Lower lobe of right lung (tissue), 2 donors: ENCODE measurements at places on chromosomes 12 and 14.

- H3K36me3 ChIP-seq, result no peaks in the 10 kb centered on the region
- H3K27ac ChIP-seq, result no peak overlapping the region
- no peaks in the 10 kb centered on the region for H3K4me1 ChIP-seq
- peaks cover 19% of the 10 kb centered on the region for H3K27me3 ChIP-seq
- DNase-seq, result no peak
- H3K4me3 ChIP-seq, result no peak overlapping the region
These were observed 47.2 kb downstream of the RPH3A start for GRCh38 chr12:112838731-112839130.

DNA sequence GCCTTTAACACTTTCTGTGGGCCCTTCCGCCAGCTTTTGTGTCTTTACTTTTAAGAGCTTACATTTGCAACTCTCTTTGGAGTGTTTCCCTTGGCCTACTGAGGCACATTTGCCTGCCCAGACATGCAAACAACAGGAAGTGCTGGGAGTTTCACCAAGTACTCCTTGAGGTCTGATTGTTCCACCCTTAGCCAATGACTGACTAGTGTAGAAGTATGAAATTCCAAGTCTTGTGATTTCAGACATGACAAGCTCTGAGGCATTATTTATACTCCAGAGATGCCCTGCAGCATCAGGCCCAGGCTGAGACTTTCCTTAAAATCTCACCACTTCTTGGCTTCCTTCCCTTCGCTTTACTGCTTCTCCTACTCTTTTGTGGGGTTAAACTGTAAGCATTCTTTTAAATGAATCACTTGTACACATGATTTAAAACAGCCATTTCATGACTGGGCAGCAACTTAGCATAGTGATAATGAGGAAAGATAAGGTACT is 174.1 kb downstream of the SLC6A15 start:
- H3K27me3 ChIP-seq, result no peaks in the 10 kb centered on the region
- H3K27ac ChIP-seq, result no peak overlapping the region
- no peaks in the 10 kb centered on the region for H3K4me1 ChIP-seq
- H3K4me3 ChIP-seq, result no peak overlapping the region

DNA sequence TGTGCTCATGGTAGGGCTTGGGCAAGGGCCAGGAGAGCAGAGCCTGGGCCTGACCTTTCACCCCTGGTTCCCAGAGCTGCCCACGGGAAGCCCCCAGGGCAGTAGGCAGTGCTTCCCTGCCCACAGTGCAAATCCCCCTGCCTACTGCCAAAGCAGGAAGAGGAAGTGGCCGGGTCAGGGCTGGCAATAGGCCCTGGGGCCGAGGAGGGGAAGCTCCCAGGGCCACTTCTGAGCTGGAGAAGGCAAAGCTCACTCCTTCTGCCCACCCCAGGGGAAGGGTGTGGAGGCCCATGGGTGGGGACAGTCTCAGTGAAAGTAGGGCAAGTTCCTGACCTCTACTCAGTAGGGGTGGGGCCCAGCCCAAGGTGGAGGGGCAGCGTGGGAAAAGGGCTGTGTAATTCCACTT is 5.4 kb upstream of the NR4A1 start:
- H3K27me3 ChIP-seq, result no peaks in the 10 kb centered on the region
- no peak overlapping the region for H3K4me3 ChIP-seq
- DNase-seq, result peak; percentile 84
- no peaks in the 10 kb centered on the region for H3K36me3 ChIP-seq

GRCh38 chr14:21940887-21941856 is 267.6 kb upstream of the OR4E1 start:
- no peaks in the 10 kb centered on the region for H3K27me3 ChIP-seq
- no peak for DNase-seq
- H3K4me1 ChIP-seq, result no peaks in the 10 kb centered on the region
- H3K36me3 ChIP-seq, result no peaks in the 10 kb centered on the region

DNA sequence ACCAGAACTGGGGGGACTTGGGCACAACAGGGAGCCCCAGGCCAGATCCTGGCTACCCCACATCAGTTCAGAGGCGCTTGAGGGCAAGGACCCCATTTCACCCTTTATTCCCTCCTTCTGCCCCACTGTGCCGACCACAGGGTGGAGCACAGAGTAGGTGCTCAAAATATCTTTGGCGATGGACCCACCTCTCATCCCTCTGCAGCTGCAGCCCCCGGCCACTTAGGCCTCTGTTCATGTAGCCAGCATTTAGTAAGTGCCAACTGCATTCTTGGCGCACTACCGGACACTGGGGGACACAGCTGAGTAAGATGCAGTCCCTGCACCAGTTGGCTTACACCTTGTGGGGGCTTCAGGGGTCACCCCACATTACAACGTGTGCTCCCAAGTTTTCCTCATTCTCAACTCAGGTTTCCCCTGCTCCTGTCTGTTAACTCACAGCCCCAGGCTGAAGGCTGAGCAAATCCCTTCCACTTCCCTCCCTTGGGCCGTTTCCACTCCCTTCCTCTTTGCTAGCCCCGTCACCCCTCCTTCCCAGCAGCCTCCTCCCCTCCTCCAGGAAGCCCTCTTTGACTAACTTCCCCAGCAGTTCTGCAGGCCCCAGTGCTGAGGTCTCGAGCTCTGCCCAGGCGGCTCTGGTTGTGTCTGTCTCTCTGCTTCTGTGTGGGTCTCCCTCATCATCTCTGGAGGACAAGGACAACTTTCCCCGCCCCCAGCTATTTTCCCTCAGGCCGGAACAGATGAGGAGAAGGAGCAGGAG is 26.5 kb downstream of the KRT80 start:
- H3K36me3 ChIP-seq, result no peaks in the 10 kb centered on the region
- H3K4me3 ChIP-seq, result no peak overlapping the region
- peaks cover 20% of the 10 kb centered on the region for H3K4me1 ChIP-seq
- H3K27me3 ChIP-seq, result no peaks in the 10 kb centered on the region
- no peak overlapping the region for H3K27ac ChIP-seq
